NCI-H446 (cell line): ENCODE measurements at places on chromosomes 13 and 19.

DNA sequence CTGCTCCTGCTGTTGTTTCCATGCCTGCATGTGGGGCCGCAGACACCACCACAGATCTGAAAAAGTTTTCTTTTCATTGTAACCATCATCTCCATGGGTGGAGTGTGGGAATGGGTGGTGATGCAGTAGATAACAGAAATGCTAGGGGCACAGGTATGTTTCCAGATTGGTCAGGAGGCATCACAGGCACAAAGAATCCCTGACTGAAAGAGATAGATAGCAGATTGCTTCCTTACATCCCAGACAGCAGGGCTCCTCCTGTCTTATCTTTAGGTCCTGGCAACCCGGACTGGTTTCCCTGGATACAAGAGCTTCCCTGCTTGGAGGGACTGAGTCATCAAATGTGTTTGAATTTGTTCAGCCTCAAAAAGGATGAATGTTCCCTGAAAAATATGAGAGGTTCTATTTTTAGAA is 1937.6 kb downstream of the PCDH9 start:
- peak; percentile 39 for DNase-seq

DNA sequence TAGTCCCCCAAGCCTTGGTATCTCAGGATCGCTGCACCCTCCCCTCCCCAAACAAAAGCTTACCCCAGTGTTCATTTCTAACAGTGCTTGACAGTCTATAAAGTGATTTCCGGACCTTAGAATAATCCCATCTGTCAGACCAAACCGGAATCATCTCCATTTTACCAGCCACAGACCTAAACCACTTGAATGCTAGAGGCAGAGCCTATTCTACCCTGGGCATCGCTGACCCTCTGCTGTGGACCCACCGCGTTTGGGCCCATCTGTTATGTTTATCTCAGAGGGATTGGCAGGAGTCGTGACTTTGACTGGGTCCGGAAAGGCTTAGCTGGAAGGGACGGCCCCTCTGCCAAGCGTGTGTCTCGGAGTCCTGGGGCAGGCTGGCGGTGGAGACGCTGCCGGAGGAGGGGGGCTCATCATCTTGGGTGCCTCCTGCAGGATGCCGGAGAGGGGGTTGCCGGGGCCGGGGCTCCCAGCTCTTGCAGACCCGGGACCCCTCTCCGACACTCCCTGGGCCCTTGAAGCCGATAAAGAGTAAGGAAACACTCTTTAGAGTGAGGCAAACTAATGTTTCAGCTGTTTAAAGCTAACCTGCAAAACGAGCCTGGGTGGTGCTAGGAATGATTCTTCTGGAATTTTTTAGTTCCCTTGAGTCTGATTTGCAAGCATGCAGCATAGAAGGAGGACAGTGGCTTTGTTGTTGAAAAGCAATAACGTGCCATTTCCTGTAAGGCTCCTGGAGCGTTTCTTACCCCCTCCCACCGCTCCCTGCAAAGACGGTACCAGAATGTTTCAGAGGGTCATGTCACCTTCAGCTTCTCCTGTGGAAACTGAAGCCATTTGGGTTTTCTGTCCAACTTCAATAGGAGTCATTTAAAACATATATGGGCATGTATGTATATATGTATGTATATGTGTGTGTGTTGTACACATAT is 1.3 kb downstream of the SLC25A42 start:
- peak; percentile 4 for DNase-seq

DNA sequence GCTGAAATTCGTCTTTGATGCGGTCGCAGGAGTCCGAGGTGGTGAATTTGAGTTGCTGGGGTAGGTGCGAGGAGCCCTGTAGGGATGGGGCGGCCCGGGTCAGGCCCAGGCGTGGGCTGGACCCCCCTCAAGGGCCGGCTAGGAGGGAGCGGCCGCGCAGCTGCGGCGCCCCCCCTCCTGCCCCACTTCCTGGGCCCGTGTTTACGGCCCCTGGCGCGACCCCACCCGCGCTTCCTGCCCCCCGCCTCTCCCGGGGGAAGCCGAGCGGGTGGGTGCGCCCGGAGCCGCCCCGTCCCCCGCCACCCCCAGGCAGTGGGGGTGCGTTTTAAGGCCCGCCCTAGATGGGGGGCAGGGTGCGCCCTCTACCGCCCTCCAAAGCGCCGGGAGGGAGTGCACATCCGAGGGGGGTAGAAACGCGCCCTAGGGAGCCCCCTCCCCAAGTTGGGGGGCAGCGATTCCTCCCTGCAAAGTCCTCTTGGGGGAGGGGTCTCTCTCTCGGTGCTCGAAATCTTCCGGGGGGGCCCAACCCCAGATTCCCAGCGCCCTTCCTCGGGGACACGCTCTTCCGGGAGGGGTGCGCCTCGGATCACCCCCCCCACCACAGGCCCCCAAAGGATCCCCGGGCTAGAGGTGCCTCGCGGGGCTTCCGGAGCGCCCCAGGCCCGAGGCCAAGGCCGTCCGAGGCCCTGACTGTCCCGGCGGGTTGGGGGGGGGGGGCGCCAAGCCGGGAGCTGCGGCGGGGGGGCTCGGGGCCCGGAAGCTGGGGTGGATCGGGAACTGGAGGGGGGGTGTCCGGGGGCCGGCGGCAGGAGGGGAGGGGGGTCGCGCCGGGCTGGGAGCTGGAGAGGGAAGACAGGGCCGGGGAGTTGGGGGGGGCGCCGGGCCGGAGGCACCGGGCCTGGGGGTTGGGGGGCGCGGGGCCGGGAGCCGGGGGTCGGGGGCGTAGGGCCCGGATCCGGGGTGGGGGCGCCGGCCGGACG is 823 bp downstream of the TLE5 start:
- no peak for DNase-seq

DNA sequence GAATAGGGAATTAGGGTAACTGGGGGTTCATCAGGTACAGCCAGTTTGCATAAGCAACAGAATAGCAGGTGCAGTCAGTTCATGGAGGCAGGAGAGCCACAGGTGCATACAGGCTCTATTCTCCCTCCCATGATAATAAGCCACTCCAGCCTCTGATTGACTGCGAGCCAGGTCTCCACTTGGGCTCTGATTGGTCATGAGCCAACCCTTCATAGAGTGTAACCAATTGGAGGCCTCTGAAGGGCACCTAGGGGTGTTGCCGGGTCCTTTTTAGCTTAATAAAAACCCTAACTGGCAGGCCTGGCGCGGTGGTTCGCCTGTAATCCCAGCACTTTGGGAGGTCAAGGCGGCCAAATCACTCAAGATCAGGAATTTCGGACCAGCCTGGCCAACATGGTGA is 8.7 kb upstream of the CKM start:
- no peak for DNase-seq

- DNase-seq, result no peak
These were observed 6.5 kb downstream of the CARS2 start for GRCh38 chr13:110699148-110700145.

DNA sequence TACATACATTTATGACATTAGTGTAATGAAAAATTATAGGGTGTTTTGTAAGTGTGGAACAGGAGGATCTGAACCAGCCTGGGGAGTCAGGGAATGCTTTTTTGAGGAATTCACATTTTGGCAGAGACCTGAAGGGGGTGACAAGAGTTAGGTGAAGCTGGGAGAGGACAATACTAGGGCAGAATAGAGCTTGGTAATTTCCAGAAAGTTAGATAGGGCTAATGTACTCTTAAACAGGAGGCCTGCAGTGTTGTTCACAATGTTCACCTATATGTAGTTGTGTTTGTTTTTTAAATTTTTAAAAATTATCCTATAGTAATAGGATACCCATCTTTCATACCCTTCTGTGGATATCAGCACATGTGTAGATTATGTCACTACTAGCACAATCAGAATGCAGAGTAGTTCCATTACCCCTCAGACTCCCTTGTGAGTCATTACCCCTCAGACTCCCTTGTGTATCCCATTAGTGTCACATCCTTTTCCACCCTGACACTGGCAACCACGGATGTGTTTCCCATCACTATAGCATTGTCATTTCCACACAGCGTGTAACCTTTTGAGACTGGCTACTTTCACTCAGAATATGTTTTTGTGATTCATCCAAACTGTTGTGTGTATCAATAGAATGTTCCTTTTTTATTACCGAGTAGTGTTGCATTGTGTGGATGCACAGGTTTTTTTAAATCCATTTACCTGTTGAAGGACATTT is 43.1 kb downstream of the PCCA start:
- no peak for DNase-seq

GRCh38 chr13:22536851-22537250 is 643.9 kb upstream of the SGCG start:
- DNase-seq, result no peak

GRCh38 chr13:46858776-46859175 is 38.1 kb downstream of the HTR2A start:
- DNase-seq, result no peak

GRCh38 chr13:32170841-32171240 is 139.3 kb downstream of the FRY start:
- DNase-seq, result no peak

DNA sequence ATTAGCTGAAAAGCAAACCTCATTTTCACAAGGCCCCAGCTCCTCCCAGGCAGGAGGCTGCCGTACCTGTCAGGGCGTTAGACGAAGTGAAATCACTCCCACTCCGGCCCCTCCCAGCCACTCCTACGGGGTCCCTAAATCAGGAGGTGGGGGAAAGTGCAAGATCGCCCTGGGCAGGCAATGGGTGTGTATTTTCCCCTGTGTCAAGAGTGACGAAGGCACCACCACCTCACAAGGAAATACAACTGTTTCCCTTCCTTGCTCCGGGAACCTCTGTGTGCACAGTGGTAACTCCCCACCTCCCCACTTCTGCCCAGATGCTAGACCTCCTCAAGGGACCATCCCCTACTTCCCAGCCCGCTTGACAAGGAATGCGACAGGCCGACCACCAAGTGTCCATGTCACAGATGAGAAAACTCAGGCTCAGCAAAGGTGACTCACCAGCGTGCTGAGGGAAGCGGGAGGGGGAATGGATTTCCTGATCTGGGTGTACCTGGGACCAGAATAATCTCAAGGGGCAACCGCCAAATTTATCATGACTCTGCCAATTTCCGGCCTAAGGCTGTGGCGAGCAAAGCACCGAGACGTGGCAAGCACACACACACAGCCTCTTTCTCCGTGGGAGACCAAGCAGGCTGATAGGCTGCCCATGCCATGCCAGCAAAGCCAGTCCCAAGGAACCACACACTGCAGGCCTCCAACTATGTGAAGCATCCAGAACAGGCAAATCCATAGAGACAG is 7.3 kb downstream of the PPP6R1 start:
- no peak for DNase-seq

DNA sequence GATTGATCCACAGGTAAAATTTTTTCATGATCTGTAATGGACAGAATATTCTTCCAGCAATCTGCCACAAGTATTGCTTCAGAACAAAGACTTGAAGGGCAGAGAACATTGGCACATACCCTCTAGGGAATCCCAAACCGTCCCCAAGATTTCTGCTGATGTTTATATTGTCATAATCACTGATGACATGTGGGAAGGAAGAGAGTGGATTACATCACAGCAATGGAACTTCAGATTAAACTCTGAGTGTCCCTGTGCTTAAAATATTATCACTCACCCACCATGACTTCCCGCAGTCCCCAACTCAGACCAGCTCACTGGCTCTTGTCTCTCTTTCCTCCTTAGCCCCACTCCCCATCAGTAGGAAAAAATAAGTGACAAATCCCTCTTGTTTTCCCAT is 8.5 kb upstream of the TPT1 start:
- DNase-seq, result no peak

- DNase-seq, result no peak
These were observed 114.5 kb downstream of the POSTN start for GRCh38 chr13:37484056-37484455.

DNA sequence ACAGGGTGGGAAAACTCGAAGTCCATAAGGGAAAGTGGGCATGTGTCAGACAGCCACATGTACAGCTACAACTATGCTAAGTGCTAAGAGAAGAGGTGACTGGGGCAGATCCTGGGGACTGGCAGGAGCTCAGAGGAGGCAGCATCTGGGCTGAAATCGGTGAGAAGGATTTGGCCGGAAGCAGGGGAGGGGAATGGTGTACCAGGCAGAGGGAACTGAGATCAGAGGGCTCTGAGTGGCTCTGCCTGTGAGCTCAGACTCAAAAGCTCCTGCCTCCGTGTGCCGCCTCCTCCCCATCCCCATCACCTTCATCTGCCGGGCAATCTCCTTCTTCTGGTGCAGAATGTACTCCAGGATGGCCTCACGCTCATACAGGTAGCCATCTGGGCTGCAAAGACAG is 21.8 kb downstream of the NOSIP start:
- DNase-seq, result no peak

GRCh38 chr13:92390217-92390616 is 836.4 kb upstream of the GPC6 start:
- no peak for DNase-seq

- DNase-seq, result no peak
These were observed 50.1 kb downstream of the CEP89 start for GRCh38 chr19:32921624-32922023.

DNA sequence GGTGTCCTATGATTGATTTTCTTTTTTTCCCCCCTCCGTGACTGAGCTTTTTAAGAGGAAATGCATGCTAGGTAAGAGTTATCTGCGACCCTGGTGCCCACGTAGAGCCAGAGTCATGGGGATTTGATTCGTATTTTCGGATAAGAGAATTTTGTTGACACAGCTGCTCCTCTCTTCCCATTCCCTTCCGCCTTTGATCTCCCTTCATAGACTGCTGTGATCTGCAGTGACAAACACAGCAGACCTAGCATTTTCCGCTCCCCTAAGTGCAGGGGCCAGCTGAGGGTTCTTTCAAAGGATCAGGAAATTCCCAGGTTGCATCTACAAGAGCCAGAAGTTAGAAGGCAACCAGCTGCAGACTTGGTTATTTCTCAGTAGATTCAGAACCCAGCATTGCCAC is 70.5 kb downstream of the ZNF568 start:
- no peak for DNase-seq

DNA sequence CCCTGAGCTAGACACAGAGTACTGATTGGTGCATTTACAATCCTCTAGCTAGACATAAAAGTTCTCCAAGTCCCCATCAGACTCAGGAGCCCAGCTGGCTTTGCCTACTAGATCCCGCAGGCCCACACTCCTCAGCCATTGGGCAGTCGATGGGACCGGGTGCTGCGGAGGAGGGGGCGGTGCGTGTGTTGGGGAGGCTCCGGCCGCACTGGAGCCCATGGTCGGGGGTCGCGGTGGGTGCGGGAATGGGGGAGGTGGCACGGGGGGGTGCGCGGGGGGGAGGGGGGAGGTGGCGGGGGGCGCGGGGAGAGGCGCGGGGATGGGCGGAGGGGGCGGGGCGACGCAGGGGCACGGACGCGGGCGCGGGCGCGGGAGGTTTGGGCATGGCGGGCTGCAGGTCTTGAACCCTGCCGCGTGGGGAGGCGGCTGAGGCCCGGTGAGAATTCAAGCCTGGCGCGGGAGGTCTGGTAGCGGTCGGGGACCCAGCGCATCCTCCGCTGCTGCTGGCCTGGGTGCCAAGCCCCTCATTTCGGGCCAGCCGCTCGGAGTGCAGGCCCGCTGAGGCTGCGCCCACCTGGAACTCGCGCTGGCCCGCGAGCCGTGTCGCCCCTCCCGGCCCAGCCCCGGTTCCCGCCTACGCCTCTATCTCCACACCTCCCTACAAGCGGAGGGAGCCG is 674.1 kb downstream of the SLITRK5 start:
- no peak for DNase-seq
